ENCODE measurements at places on chromosomes 7 and 10.

GRCh38 chr7:1539882-1540775 lies 9.6 kb downstream of the MAFK start:
- no peak for DNase-seq

DNA sequence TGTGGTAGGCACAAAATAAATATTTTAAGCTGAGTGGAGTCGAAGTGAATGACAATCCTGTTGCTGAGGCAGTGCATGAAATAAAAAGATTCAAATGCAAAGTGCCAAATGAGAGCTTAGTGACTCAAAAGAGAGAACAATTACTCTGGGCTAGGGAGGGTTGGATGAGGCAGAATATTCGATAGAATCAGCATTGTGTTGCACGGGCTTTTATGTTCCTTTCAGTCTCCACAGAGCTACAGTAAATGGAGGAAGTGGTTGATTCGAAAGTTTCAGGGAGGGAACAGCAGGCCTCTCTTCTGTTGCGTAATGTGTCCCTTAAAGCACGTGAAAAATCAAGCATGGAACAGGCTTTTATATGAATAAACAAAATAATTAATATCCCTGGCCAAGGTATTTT lies 599.3 kb upstream of the CELF2 start:
- DNase-seq = no peak

DNA sequence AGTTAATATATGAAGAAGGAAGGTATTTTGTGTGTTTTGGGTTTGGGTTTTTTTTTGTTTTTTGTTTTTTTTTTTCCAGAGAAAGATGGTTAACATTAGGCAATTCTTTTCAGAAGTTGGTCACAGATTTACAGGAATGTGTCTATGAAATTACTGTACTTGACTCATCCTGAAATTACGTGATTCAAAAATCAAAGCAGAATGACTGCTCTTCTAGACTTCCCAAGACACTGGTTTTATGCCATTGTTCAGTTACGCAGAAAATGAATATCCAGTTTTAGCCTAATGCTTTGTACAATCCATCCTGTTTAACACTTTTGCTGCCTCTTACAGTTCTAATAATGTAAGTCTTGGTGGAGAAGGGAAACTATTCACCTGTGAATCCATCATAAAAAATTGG lies 39.7 kb upstream of the CELF2 start:
- DNase-seq = no peak

- DNase-seq = no peak
Observed at GRCh38 chr7:135718794-135719437, 9.1 kb downstream of the SLC13A4 start.

GRCh38 chr10:51733057-51733456 lies 33.7 kb upstream of the CSTF2T start:
- DNase-seq = no peak

GRCh38 chr7:101411508-101411874 lies 48.8 kb downstream of the COL26A1 start:
- no peak for DNase-seq

DNA sequence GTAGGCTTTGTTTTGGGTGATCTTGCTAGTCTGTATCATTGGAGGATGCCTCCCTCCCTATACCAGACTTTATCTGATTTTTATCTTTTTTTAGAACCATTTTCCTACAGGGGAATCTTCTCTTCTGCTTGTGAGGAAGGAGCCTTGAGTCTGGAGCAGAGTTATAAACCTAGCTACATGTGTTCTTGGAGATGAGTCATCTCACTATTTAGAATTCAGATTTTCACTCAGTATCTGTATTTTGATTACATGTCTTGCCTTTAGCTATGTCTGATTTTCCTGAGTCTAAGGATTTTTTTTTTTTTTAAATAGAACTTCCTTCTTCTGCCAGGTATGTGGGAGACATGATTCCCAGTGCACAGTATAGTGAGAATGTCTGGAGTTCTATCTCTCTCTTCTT lies 211.6 kb upstream of the MBL2 start:
- DNase-seq = no peak

DNA sequence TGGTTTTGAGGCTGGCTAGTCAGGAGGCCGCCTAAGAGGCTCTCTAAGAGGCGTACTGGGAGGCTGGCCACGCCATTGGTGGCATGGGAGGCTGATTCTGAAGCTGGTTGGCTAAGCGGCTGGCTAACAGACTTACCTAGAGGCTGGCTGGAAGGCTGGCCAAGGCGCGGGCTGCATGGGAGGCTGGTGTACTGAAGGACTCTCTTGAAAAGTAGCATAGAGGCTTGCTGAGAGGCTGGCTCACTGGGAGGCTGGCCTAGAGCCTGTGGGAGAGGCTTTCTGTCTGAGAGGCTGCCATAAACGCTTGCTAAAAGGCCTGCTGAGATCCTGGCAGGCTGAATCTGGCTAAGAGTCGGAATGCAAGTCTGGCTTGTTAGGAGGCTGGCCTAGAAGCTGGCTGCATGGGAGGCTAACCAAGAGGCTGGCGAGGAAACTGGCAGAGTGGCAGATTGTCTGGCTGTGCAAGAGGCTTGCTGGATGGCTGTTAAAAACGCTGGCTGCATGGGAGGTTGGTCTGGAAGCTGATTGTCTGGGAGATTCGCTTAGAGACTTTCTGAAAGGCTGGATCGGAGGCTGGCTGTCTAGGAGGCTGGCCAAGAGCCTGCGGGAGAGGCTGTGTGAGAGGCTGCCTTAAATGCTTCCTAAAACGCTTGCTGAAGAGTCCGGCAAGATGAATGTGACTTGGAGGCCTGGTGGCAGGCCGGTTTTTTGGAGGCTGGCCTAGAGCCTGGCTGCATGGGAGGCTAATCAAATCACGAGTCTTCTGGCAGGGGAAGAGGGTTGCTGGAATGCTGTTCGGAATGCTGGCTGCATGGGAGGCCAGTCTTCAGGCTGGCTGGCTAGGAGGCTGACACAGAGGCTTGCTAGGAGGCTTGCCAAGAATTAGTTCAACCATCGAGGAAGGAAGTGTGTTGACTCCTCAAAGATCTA lies 134.2 kb downstream of the OR13A1 start:
- peak; percentile 7 for DNase-seq
